ENCODE measurements at places on chromosomes 5 and 9. TPM values are rescaled to one million over a fixed set of nuclear protein-coding genes. Genes with fewer than 3 reads are reported as not detected.

Gene NIPBL
- 52.7 TPM for total RNA-seq

Gene FBP2
- not detected for total RNA-seq

Gene KCNN2
- 0.19 TPM for total RNA-seq

Gene C9orf153
- 0.46 TPM for total RNA-seq

Gene SHISAL2B
- total RNA-seq: not detected

Gene IFNA2
- not detected for total RNA-seq
